ENCODE measurements at places on chromosomes 2 and 18.

DNA sequence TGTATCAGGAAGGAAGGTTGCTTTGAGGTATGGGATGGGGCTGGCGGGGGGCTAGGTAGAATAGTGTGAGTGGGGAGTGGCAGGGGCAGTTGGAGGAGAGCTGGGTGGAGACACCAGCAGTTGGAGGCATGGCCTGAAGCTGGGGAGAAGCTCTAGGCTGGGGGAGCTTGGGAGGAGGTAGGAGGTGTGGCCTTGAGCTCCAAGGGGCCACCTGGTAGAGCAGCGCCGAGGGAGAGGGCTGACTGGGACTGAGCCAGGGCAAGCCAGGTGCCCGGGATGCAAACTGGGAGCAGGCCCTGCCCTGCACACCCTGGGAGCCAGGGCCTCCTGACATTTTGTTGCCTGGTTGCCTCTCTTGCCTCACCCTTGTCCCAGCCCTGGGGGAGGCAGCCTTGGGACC lies 33.1 kb upstream of the PDIA6 start:
- DNase-seq, result no peak

DNA sequence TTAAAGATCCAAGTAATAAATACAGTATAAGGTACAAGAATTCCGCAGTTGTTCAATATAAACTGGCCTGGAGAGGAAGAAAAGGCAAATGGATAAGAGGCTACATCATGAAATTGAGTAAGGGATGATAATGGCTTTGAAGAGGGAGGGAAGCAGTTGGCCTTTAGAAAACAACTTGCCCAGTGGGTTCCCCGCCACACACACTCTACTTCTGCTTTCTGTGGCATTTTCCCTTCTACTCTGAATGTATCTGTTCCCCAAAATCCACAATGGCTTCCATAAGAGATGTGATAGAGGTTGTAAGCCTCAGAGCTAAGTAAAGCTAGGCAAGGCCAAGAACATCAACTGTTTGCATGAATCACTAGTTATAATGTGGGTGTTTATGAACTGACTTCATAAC lies 221.3 kb downstream of the MBD2 start:
- DNase-seq, result no peak

- DNase-seq, result no peak
These were observed 216.7 kb downstream of the TGIF1 start for GRCh38 chr18:3666526-3667254.

- no peak for DNase-seq
These were observed 719.7 kb upstream of the ID2 start for GRCh38 chr2:7962161-7962560.

DNA sequence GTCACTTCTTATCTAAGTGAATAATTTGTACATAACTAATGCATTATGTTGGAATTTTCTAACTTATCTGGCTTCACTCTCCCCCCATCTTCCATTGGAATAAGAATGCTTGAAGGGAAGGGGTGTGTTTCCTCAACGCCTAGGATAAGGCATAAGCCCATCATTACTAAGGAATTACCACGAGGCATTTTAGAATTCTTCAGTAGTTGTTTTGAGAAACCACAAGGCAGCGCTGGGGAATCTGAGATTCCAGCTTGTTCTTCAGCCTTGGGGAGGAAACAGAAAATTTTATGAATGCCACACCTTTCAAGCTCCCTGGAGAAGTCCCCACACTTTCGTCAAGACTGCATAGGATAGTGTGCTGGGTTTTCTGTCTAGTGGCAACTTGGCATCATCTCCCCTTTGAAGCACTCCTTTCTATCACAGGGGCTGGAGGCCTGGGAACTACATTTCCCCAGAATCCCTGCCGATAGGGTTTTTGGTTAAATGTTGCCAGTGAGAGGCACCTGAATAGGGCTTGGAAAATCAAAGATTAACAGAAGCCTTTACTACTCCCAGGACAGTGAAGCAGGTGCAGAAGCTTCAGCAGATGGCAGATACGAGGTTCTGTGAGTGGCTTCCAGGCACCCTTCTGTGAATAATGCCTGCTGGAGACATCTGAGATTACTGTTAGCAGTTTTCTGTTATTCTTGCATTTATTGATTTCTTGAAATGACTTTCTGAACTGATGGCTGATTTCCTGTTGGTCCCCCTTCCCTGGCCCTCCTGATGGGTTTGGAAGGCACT lies 192.7 kb upstream of the REV1 start:
- no peak for DNase-seq

DNA sequence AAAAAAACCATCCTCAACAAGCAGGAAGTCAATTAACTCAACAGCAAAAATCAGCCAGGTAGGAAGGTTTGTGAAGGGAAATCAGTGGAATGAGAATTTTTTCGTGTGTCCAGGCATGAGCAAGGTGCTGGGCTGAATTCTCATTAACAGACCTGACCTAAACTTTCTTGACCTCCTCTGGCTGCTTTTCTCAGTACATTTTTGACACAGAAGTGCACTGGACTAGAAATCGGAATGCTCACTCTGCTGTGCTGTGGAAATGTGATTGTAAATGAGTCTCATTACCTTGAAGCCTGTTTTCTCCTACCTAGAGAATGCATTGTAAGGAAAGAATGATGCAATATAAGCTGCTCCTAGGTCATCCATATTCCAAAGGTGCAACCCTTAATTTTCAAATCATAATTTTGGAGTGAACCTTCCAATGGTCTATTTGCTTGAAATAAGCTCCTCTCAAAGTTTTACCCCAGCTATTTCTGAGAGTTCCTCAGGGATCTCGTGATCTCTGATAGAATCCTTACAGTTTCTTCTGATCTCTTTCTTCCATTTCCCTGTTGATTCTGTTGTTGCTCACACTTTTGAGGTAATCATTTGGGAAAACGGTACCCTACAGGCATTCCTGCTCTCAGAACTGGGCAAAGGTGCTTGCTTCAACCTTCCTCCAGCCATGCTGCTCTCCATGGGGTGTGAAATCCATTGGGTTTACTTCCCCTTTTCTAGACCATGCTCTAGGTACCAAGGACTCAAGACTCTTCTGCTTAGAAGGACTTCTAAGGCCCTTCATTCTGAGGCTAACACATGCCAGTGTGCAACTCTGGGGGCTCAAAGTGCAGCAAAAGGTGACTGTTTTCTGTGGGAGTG lies 104.9 kb upstream of the ITPRID2 start:
- DNase-seq, result no peak

- DNase-seq, result no peak
These were observed 256.1 kb downstream of the NDUFA10 start for GRCh38 chr2:239768907-239769553.

DNA sequence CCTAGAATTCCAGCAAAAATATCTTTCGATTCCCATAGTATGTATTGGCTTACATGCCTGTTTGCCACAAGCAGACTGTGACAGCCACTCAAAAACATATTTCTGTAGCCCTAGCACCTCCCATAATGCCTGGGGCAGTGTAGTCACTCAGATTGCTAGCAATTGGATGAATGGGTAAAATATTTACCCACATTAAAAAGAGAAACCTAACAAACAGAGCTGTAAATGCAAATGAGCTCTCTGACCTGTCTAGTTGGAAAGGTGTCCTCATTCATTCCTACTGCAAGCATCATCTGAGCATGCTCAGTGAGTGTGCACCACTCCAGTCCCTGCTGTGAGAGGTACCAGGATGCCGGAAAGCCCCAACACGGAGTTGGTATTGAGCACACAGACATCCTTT lies 234.0 kb upstream of the RAB12 start:
- DNase-seq, result no peak

- no peak for DNase-seq
These were observed 32.7 kb downstream of the APCDD1 start for GRCh38 chr18:10487154-10487553.

DNA sequence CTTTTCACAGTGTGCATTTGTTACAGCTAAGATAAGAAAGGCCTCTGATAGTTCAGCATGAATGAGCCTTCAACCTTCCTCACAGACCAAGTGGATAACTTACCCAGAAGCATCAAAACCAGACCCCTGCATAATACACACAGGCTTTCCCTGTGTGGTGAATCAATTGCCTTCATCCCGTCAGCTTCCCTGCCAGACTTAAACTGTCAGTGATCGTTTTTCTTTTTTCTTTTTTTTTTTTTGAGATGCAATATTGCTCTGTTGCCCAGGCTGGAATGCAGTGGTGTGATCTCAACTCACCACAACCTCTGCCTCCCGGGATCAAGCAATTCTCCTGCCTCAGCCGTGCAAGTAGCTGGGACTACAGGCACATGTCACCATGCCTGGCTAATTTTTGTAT lies 20.5 kb upstream of the SLC35F5 start:
- DNase-seq, result no peak

DNA sequence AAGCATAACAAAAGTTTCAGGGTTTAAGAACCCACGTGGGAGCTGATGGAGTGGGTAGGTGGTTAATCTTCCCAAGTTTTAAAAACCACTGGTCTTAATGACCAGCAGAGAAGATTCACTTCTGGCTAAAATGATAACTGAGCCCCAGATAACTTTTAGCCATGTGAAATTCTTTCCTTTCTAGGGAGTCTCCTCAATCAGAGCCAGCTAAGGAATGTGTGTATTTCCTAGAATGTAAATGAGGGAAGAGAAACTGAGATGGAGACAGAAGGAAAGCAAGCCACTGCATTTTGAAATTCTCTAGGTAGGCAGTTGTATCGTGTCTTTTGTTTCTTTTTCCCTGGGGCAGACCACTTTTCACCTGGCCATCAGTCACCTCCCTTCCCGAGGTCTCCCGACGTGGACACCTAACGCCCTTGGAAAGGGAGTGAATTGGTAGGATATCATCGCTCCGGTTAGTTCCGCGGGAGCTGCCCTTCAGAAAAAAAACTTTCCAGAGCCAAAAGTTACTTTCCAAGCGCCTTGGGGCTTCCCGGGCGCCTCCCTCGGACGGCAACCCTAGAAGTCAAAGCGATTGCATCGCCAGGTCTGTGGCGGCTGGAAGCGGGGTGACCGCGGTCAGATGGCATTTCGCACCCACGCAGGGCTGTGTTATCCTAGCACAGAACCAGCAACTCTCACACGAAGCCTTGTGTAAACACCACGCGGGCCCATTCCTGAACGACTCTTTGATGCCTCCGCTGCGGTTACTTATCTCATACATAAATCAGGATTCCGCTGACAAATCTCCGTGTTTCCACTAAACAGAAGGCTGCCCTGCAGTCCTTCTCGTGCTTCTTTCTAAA lies 1.3 kb downstream of the COLEC12 start:
- DNase-seq, result no peak

DNA sequence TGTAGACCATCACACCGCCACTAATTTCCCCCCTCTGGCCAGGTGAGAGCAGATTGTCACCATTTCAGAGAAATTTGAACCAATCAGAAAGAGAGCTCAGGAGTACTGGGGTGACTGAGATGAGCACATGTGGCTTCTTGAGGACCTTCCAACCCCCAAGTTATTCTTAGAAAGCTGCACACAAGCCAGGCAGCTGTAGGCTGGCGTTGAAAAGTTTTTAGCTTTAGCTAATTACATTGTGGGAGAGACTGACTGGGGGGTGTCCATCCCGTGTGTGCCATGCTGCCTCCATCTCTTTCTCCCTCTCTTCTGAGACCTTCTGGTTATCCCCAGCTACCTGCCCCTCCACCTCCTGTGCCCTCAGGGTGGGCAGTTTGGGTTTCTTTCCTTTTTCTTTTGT lies 154.0 kb downstream of the AGAP1 start:
- DNase-seq, result no peak

DNA sequence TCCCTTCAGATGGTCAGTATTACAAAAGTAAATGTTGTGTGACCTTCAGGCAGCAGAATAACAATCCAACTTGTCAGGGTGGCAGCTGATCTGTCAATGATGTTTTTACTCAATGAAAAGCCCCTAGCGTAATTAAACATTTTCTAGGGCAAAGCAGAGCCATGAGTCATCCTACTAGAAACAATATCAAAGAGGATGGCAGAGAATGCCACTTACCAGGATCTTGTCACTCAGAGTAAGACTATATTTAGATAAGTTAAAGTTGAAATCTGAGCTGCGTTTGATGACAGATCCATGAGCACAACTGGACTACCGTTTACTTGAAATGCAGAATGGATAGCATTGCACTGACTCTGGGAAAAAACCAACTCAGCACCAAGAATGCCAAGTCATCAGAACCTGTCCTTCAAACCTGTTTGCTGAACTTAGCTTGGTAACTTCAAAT lies 612.6 kb upstream of the ACVR2A start:
- no peak for DNase-seq

All from CD4-positive, alpha-beta T cell treated with Interleukin-15 for 1 hour (primary cell).